ENCODE measurements at places on chromosomes 6 and 20.

- no peak for DNase-seq
Observed at GRCh38 chr6:156953479-156954146, 176.4 kb downstream of the ARID1B start.

DNA sequence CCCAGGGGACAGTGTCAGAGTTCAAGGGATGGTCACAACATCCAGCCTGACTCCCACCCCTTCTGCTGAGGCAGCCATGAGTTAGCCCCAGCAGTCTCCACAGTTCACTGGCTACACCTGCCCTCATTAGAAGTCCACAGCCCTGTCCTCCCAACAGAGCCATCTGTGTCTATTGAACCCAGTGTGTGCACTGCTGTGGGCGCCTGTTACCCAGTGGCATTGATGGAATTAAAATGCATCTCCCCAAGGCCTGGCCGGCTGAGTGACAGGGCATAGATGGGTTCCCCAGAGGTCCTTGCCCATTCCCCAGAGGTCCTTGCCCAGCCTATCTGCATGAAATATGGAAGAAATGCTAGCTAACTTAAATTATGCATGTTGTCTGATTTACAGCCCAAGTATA, 73.3 kb downstream of the PCSK2 start:
- DNase-seq: no peak

- DNase-seq: no peak
Observed at GRCh38 chr6:97813889-97814567, 531.0 kb upstream of the MMS22L start.

DNA sequence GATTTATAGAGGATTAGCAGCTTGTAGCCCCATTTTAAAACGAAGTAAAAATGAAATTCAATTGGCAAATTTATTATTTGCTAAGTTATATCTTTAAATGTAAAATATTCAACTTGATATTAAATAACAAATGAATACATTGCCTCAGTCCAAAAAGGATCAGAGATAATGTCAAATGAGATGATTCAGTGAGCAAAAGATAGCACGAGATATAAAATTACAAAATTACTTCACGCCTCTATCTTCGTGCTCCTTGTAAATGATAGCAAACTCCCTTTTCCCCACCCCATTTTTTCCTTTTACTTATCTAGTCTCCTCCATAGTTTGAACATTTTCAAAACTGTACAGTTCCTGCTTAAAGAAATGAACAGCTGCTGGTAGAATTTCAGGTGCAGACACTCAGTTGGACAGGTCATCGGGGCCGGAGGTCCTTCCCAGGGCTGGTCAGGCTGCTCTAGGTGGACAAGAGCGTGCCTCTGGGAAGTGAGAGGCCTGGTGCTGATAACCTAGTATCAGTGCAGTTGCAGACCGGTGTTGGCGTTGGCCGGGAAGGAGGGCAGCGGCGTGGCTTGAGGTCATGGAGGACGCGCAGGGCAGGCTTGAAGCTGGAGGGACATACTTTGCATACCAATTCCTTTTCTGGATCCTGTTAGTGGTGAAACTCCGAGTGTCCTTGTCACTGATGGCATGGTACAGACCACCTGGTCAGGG, 83.9 kb downstream of the CDC5L start:
- no peak for DNase-seq

DNA sequence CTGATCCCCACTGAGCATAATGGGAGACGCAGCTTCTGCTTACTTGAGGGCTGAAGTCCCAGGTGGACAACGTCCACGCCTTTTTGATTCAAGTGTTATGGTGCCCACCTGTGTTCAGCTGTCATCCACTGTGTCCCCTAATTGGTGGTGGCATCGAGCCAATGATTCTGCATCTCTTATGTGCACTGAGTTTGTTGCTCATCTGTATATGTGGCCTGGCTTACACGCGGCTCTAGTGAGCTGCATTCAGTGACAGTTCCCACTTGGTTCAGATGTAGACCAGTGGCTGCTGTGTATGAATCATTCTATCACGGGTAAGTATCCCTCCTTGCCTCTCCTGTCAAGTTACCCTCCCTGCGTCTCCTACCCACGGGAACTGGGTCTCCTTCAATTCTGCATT, 131.2 kb upstream of the CLDN20 start:
- DNase-seq: no peak

DNA sequence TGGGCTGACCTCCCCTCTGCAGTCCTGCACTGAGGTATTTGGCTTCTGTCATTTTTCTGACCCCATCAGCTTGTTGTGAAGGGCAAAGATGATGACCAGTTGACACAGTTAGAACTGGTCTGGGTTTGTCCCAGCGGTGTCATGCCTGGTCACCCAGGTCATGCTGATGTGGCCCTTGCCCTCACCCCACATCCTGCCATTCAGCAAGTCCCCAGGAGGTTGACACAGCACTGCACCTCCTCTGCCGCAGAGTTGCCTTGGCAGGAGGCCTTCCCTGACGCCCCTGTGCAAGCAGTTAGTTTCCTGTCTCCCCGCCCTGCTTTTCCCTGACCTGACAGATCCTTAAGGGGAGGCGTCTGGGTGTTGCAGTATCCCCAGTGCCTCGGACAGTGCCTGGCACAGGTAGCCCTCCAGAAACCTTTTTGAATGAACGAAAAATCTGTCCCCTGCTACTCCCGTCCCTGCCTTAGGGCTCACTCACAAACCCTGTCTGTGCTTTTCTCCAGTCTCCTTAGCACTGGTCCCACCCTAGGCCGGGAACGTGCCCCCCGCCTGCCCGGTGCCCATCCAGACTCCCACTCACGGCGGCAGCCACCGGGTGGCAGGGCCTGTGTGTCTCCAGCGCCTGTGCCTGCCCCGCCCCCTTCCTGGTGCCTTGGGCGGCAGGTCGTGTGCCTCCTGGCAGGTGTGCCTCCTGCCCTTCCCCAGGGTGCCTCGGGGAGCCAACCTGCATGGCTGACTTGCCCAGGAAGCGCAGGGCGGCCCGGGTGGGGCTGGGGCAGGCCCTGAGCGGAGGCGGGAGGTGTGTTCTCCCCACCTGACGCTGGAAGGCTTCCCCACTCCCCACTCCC, 146.3 kb upstream of the RNF24 start:
- DNase-seq: no peak

GRCh38 chr20:32019563-32020463, 9.6 kb downstream of the CCM2L start:
- DNase-seq: no peak

- no peak for DNase-seq
Observed at GRCh38 chr6:13159300-13159699, 169.0 kb downstream of the TBC1D7 start.

DNA sequence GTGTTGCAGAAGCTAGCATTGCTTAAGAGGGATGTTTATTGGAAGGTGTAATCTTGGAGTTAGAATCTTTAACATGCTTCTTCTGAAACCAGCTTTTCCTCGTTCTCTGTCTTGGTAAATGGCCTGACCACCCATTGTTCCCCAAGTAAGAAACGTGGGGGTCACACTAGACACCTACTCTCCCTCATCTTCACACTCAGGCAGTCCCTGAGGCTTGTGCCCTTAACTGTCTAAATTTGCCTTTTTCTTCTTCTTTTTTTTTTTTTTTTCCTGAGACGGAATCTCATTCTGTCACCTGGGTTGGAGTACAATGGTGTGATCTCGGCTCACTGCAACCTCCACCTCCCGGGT, 16.2 kb upstream of the ARFGEF2 start:
- no peak for DNase-seq

- no peak for DNase-seq
Observed at GRCh38 chr6:98967616-98968015, 19.9 kb upstream of the FBXL4 start.

- DNase-seq: peak; percentile 46
Observed at GRCh38 chr20:20668639-20669038, 43.8 kb downstream of the RALGAPA2 start.

DNA sequence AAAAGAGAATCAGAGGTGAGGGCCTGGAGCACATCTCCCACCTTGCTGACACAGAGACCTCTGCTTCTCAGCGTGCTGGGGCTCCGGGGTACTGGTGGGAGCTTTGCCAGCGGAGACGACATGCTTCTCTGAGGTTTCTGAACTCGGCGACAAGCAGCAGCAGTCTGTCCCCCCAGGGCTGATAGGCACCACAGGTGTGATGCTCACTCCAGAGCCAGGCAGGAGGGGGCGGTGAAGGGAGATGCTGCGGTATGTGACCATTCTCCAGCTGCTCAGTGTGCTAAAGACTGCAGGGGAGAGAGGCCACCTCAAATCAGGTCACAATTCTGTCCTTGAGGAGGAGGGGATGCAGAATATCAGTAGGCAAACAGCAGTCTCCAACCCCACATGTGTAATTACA, 219.9 kb downstream of the ALDH8A1 start:
- DNase-seq: no peak

DNA sequence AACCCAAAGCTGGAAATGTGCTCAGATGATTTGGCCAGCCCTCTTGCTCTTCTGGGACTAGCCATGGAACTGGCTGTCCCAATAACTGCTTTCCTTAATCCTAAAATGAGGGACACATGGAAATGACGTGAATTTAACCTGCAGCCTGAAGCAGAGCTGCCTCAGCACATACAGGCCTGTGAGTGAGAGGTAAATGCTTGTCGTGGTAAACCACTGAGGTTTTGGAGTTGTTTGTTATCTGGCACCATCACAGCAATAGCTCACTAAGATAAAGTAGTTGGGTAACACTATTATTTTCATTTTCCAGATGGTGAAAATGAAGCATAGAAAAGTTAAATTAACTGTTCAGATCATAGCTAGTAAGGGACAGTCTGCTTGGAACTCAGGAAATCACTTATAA, 333.4 kb upstream of the CHD6 start:
- no peak for DNase-seq

DNA sequence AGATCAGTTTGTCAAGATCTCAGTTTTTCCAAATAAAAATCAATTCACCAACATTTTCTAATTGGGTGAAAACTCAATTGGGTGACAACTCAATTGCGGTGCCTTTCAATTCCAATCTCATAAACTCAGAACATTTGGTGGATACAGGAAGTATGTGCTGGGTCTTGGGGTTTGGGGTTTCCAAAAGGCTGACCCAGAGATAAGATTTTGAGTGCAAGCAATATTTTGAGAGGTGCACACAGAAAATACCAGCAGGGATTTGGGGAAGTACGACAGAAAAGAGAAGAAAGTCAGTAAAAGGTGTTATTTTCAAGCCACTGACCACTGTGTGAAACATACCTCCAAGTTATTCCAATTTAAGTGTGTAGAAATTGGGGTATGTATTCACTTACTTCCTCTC, 258.0 kb downstream of the PHACTR1 start:
- no peak for DNase-seq

DNA sequence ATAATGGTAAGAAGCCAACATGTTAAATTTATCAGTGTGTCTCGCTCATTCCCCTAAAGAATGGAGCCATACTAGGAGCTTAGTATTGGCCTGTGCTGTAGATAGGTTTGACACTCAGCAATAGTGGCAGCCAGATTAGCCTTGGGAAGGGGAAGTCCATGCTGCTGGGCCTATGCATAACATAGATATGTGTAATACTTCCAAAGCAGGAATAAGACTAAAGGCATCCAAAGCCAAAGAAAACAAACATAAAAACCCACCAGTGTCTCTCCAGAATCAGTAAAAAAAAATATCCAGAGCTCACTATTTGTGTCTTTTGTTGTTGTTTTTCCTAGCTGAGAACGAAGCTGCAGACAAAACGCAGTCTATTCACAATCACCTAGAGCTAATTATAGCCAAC, 104.2 kb upstream of the STXBP5 start:
- no peak for DNase-seq

- peak; percentile 8 for DNase-seq
Observed at GRCh38 chr6:147158881-147159280, 45.3 kb upstream of the STXBP5 start.

DNA sequence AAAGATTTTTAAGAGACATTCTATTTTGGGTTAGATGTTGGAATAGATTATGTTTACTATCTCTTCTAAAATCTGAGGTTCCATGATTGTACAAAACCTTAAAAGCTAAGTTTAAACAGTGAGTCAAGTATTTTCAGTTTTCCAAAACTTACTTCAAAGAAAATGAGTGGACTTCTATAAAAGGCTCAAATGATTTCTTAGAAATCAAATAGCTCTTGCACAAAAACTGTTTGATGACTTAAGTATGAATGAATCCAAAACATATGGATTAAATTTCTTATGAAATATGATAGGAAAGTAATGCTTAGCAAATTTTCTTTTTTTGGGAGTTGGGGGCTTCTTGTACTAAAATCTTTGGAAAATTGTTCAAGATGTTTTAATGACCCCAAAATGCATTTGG, 837.3 kb upstream of the SLC35B3 start:
- DNase-seq: no peak
